ENCODE measurements at places on chromosomes 4 and X. TPM values are rescaled to one million over a fixed set of nuclear protein-coding genes. Genes with fewer than 3 reads are reported as not detected.

DNA sequence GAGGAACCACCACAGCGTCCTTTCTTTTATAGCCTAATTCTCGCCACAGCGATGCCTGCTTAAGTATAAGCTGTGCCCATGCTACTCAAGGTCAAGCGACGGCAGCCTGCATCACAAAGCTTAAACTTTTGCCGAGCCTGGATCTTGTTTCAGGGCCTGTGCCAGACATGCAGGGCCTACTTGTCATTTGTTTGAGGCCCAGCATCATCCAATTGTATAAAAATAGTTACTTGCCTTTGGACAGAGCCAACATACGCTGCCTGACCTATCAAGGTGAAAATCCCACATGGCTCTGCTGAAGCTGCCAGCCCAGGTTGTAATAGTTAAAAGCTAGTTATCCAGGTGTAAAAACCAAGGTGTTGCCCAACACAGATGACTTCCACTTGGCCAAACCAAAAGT lies 107.1 kb downstream of the TMEM131L start:
- H3K27ac ChIP-seq = no peak overlapping the region
- no peaks in the 10 kb centered on the region for H3K27me3 ChIP-seq
- peaks cover 9% of the 10 kb centered on the region for H3K4me1 ChIP-seq
- H3K36me3 ChIP-seq = no peaks in the 10 kb centered on the region

GRCh38 chr4:134189949-134190348 lies 11.6 kb downstream of the PABPC4L start:
- H3K4me1 ChIP-seq = no peaks in the 10 kb centered on the region
- no peak for DNase-seq
- H3K36me3 ChIP-seq = no peaks in the 10 kb centered on the region
- no peaks in the 10 kb centered on the region for H3K27me3 ChIP-seq

DNA sequence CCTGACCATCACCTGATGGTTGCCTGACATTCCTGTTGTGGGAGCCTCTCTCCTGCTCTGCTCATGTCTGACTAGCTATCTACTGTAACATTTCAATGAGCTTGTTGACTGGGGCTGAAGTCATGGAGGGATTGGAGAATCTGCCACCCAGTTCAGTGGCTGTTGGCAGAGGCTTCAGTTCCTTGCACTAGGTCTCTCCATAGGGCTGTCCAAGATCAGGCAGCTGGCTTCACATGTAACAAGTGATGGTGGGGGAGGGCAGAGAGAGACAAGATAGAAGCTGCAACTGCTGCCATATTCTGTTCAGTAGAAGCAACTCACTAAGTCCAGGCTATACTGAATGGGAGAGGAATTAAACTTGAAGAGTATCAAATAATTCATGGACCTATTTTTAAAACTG lies 14.1 kb upstream of the CCNI start:
- H3K27me3 ChIP-seq = no peaks in the 10 kb centered on the region
- H3K36me3 ChIP-seq = no peaks in the 10 kb centered on the region
- no peak overlapping the region for H3K4me3 ChIP-seq

DNA sequence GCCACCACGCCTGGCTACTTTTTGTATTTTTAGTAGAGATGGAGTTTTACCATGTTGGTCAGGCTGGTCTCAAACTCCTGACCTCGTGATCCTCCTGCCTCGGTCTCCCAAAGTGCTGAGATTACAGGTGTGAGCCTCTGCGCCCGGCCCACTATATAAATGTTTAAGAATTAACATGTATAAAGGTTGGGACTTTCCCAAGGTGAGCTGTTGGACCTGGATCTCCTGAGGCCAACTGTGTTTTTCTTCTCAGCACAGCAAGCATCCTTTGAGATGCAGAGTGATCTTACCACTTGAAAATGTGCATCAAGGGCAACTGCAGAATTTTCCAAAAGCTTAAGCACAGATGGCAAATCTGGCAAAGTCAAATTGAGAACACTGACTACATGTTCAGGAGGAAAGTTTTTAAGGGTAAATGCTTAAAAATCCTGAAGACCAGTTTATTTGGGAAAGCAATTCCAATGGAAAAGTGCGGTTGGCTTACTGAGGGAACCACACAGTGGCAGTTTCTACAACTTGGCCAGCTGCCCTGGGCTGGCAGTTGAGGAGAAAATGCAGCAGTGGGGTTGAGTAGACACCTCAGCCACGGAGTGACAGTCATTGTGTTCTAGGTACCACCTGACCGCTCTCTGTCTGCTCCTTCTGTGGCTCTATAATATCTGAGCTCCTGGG lies 168.9 kb downstream of the CBR4 start:
- H3K36me3 ChIP-seq = no peaks in the 10 kb centered on the region
- H3K27me3 ChIP-seq = no peaks in the 10 kb centered on the region
- H3K4me3 ChIP-seq = no peak overlapping the region
- DNase-seq = no peak

DNA sequence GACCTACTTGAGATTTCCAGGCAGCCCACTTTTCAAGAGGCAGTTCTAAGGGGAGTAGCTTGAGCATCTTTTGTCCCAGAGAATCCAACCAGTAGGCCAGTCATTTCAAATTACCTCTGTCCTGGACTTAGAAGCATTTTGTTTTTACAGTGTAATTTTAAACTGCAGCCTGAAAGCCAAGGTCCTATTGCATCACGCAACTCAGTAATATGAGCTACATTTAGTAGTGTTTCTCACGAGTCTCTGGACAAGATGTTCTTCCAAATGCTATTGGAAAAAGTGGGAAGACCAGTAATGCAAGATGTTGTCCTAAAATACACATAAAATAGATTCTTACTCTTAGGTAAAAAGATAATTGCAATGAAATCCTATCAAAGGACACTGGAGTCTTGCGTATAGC lies 182.5 kb upstream of the ARX start:
- no peak overlapping the region for H3K27ac ChIP-seq
- no peaks in the 10 kb centered on the region for H3K4me1 ChIP-seq
- H3K36me3 ChIP-seq = no peaks in the 10 kb centered on the region
- no peak overlapping the region for H3K4me3 ChIP-seq

The CLIC2 gene
- total RNA-seq = 54.3 TPM

The GLUD2 gene
- 1.3 TPM for total RNA-seq

The XPNPEP2 gene
- 1.3 TPM for total RNA-seq

The UNC5C gene
- 14.7 TPM for total RNA-seq

Data from upper lobe of left lung (tissue), 6 donors.